ENCODE measurements at places on chromosomes 2 and 18.

GRCh38 chr18:55337138-55337537 lies 250.9 kb downstream of the TCF4 start:
- no peaks in the 10 kb centered on the region for H3K4me1 ChIP-seq
- H3K36me3 ChIP-seq = no peaks in the 10 kb centered on the region
- H3K27me3 ChIP-seq = no peaks in the 10 kb centered on the region
- H3K4me3 ChIP-seq = no peak overlapping the region
- H3K27ac ChIP-seq = peak overlapping the region; percentile 63
- no peak for DNase-seq

GRCh38 chr18:2910261-2910660 lies 63.5 kb downstream of the EMILIN2 start:
- H3K4me3 ChIP-seq = no peak overlapping the region
- no peaks in the 10 kb centered on the region for H3K4me1 ChIP-seq
- no peak for DNase-seq
- no peaks in the 10 kb centered on the region for H3K27me3 ChIP-seq
- H3K36me3 ChIP-seq = no peaks in the 10 kb centered on the region

- no peak overlapping the region for H3K27ac ChIP-seq
- no peaks in the 10 kb centered on the region for H3K36me3 ChIP-seq
- no peak for DNase-seq
- H3K27me3 ChIP-seq = no peaks in the 10 kb centered on the region
- no peaks in the 10 kb centered on the region for H3K4me1 ChIP-seq
These were observed 133.0 kb downstream of the MYO3B start for GRCh38 chr2:170310876-170311502.

- no peak overlapping the region for H3K4me3 ChIP-seq
- H3K36me3 ChIP-seq = peaks cover 3% of the 10 kb centered on the region
- H3K27ac ChIP-seq = no peak overlapping the region
- no peak for DNase-seq
- no peaks in the 10 kb centered on the region for H3K27me3 ChIP-seq
These were observed 100.2 kb downstream of the SRBD1 start for GRCh38 chr2:45510701-45511420.

DNA sequence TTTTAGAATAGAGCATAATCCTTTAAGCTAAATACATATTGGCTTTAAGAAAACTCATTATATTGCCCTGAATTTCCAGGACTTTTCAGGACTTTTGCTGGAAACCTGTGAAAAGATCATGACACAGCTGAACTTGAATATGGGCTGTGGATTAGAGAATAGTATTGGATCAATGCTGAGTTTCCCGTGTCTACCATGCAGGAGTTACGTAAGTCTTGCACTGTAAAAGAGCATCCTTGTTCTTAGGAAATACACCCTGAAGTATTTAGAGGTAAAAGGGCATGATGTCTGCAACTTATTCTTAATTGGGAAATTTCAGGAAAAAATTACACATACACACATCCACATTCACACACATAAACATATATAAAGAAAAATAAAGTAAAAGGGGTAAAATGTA lies 82.1 kb downstream of the ZFP36L2 start:
- H3K4me3 ChIP-seq = no peak overlapping the region
- no peaks in the 10 kb centered on the region for H3K36me3 ChIP-seq
- H3K4me1 ChIP-seq = no peaks in the 10 kb centered on the region
- no peaks in the 10 kb centered on the region for H3K27me3 ChIP-seq
- no peak overlapping the region for H3K27ac ChIP-seq

GRCh38 chr18:62328586-62329525 lies 3.7 kb downstream of the TNFRSF11A start:
- peaks cover 9% of the 10 kb centered on the region for H3K4me1 ChIP-seq
- H3K4me3 ChIP-seq = no peak overlapping the region
- DNase-seq = no peak
- H3K36me3 ChIP-seq = no peaks in the 10 kb centered on the region
- peaks cover 11% of the 10 kb centered on the region for H3K27me3 ChIP-seq

DNA sequence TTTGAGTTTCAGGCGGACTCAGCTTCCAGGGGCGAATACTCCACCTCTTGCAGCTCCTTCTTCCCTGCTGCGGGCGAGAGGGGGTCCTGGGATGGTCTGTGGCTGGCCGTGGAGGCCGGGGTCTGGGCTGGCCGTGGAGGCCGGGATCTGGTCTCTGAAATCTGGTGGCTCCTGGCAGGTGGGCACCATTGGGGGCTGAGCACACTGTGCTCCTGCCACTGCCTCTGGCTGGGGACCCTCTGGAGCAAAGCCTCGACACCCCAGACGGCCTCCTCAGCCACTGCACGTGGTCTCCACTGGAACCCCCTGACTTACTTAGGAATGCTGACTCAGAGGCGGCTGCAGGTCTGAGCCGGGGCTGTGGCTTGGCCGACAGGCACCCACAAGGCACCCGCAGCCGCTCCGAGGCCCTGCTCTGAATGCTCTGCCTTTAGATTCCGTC lies 100.1 kb upstream of the ALKAL2 start:
- H3K4me1 ChIP-seq = no peaks in the 10 kb centered on the region
- no peaks in the 10 kb centered on the region for H3K27me3 ChIP-seq
- DNase-seq = no peak
- H3K27ac ChIP-seq = no peak overlapping the region

DNA sequence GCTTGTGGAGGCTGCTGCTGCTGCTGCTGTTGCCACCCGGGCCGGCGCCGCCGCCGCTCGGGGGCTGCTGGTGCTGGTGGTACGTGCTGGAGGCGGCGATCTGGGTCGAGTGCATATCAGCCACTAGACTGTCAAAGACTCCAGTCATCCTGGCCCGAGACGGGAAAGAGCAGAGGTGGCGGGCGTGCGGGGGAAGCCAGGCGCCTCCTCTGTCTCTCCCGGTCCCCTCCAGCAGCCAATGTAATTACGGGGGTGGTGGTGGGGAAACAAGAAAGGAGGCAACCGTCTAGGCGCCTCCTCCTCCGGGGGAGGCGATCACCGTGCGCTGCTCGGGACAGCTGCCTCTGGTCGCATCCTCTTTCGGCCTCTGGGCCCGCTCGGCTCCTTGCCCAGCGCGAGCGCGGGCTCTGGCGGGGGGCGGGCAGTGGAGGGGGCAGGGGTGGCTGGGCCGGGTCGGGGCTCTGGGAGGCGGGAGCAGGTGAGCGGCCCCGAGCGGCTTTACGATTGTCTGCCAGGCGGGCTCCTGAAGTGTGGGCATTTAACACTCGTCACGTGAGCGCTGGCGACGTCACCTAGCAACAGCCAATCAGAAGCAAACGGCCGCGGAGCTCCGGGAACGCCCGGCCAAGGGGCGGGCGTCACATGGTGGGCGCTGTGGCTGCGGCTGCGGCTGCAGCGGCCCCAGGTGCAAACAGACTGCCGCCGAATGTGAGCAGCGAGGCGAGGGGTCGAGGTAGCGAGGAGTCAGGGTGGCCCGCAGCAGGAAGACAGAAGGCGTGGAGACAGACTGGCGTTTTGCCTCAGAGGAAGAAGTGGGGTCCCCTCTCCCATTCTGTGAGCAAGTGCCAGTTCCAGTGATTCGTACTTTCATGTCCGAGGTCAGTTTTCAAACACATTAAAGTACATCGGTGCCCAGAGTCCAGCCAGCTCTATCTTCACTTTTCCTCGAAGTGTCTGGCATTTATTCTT lies at the start of gene DLX2:
TSS of gene DLX2 (minus strand) at position 510 of the 969 bp plus-strand sequence. CDS start at position 148, 362 bp downstream.
- peaks cover 93% of the 10 kb centered on the region for H3K27me3 ChIP-seq
- no peaks in the 10 kb centered on the region for H3K36me3 ChIP-seq
- no peak within 1 kb of the TSS for H3K4me3 ChIP-seq
- H3K4me1 ChIP-seq = peaks cover 8% of the 10 kb centered on the region
- H3K27ac ChIP-seq = no peak within 1 kb of the TSS
